ENCODE measurements at places on chromosomes 3 and 15.

- no peak for DNase-seq
Measured at GRCh38 chr3:5690904-5691532, 503.5 kb downstream of the EDEM1 start.

DNA sequence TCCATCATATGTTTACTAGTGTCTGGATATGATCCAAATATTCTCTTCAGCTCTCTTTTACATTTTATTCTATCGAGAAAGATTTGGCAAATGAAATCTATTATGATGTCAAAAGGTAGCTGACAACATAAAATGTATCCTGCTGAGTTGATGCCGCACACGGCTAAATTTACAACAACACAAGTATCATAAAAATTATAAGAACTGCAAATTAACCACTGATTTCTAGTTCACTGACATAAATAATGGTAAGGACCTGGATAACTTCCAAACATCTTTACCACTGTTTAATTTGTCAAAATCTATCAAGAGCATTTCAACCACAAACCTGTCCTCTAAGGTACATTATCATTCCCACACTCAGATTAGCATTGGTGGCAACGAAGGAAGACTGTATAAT lies 244.5 kb downstream of the FOXP1 start:
- DNase-seq = no peak

GRCh38 chr3:127734754-127735473 lies 62.2 kb downstream of the ABTB1 start:
- DNase-seq = no peak

DNA sequence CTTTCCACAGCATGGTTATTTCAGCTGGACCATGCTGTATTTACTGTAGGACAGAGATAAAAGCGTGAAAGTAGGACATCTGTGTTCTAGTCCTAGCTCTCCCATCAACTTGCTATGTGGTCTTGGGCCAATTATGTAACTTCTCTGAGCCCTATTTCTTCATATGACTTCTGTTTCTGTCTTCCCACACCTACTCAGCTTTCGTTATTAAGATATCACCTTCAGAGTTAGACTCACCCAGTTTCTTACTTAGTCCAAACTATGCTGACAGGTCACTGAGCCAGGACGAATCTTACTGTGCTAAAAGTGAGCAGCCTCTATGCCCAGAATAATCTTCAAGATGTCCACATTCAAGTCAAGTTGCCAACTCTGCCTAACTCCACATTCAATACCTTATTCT lies 283.7 kb downstream of the IL5RA start:
- DNase-seq = no peak

- DNase-seq = peak; percentile 58
Measured at GRCh38 chr15:64046421-64047153, at the start of gene DAPK2. DAPK2 (minus strand) TSS chr15:64046485; CDS start chr15:64040261, 6,224 bp downstream.

GRCh38 chr3:194005930-194006501 lies 129.9 kb upstream of the HES1 start:
- DNase-seq = no peak

DNA sequence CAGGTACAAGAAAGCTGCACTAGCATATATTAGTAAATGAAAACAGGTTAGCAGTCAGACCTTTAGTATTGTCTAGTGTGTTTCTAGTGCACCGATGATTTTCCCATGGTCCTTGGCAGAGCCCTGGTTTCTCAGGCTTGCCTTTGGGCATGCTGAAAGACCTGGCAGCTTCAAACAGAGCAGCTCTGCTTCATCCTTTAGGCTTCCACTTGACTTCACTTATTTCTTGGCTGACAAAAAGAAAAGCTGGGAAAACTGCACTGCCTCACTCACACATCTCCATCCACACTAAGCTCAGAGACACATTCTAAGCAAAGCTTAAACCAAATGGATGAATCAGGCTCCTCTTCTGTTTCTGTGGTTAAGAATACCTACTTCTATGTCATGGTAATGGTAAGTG lies 374.8 kb upstream of the PDZRN3 start:
- no peak for DNase-seq

DNA sequence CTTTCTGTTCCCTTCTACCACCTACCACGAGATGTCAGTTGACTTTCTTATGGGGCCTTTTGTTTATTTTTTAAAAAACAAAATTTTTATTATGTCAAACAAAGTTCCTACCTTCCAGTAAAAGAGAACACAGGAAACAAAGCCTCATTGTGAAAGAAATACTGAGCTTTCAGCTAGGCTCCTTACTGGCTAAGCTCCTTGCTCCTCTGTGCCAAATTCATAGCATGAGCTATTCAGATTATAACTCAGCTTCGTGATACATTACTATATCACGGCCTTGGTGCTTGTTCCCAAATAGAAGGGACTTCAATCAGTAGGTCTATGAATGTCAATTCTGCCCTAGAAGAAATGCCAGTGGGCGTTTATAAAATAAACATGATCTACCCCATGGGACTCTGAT lies 145.8 kb upstream of the CHRM5 start:
- no peak for DNase-seq
